PC-3 (cell line): ENCODE measurements at places on chromosomes 5 and 9. TPM values are rescaled to one million over a fixed set of nuclear protein-coding genes. Genes with fewer than 3 reads are reported as not detected.
A peak's percentile ranks its signal among the peaks of the same experiment; 100 is the strongest.

GRCh38 chr9:98656511-98656910 lies 52.2 kb downstream of the GABBR2 start:
- DNase-seq: no peak

DNA sequence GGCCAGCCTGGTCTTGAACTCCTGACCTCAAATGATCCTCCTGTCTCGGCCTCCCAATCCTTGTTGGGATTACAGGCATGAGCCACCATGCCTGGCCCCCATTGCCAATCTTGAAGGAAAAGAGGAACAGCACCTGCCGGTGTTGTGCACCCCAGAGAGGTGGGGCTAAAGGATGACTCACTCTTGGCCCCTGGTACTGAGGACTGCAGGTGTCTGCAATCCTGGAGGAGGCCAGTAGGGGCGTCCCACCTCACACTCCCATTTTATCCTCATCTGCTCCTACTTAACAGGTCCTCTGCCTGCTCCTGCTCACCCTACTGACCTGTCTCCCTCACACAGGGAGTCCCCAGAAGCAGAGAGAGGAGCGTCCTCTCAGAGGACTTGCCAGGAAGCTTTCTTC lies 390.4 kb downstream of the ARHGEF28 start:
- DNase-seq: no peak

CCDC69 gene
- total RNA-seq: 19.2 and 26.4 TPM in 2 replicates

PDE4D gene
- total RNA-seq: 2.9 and 3.6 TPM in 2 replicates

DNA sequence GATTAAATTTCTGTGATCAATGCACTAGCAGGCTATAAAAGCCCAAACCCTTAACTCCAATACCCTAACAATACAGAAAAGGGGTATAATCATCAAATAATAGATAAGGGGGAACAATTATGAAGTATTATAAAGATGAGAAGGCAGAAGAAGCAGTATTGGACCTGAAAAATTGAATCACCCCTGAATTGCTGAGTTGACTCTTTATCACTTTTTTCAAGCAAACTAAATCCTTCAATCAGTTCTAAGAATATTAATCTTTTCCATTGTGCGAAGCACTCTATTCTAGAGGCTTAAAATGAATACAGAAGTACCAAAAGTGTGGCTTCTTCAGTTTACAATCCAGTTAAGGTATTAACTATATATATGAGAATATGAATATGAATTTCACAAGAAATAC lies 120.7 kb downstream of the RNF180 start:
- DNase-seq: no peak

DNA sequence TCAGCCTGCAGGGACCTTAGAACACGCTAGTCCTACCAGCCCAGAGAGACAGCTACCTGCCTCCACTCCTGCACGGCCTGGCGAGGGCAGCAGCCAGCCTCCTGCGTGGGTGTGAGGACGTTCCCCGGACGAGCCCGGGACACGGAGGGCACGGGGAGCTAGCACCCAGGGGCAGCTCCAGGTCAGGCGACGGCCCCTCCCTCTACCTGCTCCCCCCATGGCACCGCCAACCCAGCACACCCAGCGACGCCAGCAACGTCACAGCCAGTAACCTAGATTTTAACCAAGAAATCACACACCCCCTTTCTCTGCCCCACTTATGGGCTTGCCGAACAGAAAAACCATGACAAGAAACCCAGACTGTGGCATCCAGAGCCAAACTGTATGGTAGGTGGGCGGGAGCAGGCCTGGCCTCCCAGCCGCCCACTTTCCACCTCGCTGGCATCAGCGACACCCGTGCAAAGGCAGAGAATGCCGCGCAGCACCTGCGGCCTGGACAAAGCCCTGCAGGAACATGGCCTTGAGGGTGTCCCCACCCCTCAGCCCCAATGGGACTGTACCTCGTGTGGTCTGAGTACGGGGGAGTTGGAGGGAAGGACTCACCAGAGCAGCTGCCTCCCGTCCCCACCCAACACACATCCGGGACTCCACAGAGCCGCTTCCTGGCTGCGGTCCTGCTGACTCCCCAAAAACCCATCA lies 47.9 kb downstream of the NACC2 start:
- no peak for DNase-seq

BARHL1 gene
- not detected in 2 replicates for total RNA-seq

- DNase-seq: peak; percentile 1
Observed at GRCh38 chr5:179762079-179762780, 29.6 kb downstream of the MAML1 start.

GABRB2 gene
- total RNA-seq: not detected in 2 replicates

DNA sequence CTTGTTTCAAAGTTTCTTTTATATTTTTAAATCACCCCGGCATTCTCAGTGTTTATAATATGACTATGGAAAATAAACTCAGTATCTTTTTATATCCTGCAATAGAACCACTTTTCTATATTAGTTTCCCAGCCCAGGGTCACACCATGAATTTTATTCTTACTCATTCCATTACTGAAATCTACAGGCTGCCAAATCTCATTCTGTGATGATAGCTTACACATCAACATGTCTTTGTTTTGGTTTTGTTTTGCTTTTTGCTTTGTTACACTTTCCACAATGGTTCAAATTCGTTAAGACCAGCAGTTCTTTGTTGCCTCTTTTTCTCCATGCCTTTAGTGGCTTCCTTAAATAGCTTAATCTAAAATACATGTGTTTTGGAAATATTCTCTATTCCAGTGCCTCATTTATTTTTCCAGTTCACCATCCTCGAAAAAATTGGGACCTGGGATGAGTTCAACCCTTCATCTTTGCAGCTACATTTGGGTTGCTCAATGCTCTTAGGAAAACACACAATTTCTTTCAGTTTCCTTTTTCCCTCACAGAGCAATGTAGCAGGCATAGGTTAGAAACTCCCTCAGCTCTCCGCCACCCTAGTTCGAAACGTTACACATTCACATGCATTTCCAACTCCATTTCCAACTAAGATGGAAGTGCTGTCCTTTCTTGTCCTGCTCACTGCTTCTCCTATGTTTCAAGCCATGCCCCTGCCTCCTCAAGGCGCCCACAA lies 1146.3 kb downstream of the MAT2B start:
- no peak for DNase-seq

- no peak for DNase-seq
Observed at GRCh38 chr5:128466554-128466953, 71.5 kb downstream of the FBN2 start.

GRCh38 chr5:93578813-93579691 lies 2.0 kb downstream of the NR2F1-AS1 start:
- peak; percentile 89 for DNase-seq

DNA sequence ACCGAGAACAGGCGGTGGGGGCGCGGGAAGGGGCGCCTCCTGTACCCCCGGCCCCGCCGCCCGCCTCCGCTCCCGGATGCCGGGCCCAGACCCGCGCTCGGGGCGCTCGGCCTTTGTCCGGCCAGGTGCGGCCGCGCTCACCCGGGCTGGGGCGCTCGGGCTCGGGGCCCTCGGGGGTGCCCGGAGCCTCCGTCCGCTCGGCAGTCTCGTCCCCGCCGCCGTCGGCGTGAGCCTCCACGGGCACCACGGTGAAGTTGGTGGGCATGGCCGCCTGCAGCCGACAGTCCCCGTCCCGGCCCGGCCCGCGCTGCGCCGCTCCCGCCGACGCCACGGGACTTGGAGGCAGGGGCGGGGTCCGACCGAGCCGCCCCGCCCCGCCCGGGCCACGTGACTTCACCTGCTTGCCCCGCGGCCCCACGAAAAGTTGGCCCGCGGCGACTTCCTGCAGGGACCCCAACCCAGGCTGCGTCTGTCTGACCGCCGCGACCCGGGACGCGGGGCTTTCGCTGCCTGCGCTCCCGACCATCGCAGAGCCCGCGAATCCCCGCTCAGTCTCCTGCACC lies at the start of gene SLC12A7:
Gene SLC12A7, minus strand, starts transcription at position 337 of the 563 bp plus-strand sequence. Its CDS starts 72 bp downstream, at position 265.
- DNase-seq: peak; percentile 77

- DNase-seq: no peak
Observed at GRCh38 chr9:121220996-121221663, 19.5 kb upstream of the RAB14 start.

SUB1 gene
- 185 and 189 TPM in 2 replicates for total RNA-seq

GRCh38 chr5:60886158-60886557 lies 42.1 kb upstream of the ELOVL7 start:
- DNase-seq: no peak

GRCh38 chr9:135224921-135225541 lies 137.6 kb downstream of the OLFM1 start:
- DNase-seq: no peak

DNA sequence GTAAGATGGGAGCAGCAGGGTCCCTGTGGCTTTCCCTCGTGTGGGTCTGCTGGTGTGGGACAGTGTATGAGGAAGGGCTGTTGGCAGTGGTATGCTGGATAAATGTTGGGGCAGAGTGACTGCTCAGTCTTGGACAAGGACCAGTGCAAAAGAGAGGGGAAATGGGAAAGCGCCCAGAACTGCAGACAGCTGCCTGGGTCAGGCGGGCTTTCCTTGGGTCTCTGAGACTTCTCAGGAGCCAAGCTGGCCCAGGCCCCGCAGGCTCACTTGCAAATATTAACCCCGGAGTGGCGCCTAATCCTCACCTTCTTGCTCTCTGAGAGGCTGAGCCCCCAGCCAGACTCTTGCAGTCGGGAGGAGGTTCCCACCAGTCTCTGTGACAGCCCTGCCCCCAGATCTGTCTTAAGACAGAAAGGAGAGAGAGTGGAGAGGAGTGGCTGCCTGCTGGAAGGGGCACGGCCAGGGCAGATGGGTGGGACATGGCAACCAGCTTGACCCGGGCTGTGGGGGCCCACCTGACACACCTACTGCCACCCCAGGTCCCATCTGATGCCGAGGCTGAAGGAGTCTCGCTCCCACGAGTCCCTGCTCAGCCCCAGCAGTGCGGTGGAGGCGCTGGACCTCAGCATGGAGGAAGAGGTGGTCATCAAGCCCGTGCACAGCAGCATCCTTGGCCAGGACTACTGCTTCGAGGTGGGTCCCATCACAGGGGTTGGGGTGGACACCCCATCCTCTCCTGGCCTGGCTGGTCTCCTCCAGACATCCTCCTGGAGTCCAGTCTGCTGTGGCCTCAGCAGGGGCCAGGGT lies 105.2 kb downstream of the DAB2IP start:
- no peak for DNase-seq

VAV2 gene
- 9.7 and 15.9 TPM in 2 replicates for total RNA-seq

DNA sequence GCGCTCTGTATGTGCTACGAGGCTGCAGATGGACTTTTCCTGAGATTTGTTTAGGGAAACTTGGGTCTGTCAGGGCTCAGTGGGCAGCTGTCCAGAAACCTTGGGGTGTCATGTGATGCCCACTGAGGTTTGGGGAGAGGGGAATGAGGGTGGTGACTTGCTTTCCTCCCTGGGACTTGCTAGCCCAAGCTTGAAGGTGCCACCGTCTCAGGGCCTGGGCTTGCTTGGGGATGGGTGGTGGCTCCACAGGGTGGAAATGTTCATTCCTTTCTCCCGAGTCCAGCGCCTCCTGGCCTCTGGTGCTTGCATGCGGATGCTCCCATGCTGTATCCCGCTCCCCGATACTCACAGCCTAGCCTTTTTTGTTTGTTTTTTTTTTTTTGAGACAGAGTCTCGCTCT lies 33.3 kb downstream of the ZNF618 start:
- no peak for DNase-seq
